ENCODE measurements at places on chromosomes 7 and 10.

GRCh38 chr7:120360918-120361317 is 87.9 kb downstream of the KCND2 start:
- DNase-seq = no peak

- no peak for DNase-seq
Measured at GRCh38 chr10:6217611-6218010, 14.9 kb downstream of the PFKFB3 start.

DNA sequence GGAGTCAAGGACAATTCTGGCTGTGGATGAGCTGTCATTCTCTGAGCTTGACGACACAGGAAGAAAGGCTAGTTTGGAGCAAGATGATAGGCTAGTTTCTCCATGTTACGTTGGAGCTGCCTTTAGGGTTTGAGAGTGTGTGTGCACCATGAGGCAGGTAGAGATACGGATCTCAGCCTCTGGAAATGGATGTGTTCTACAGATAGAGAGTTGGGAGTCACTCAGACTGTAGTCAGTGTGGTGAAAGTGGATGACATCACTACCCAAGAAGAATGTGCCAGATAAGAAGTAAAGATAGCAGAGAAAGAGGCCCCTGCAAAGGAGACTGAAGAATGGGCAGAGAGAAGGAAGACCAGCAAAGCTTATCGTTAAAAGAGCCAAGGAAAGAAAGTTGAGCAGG is 42.4 kb downstream of the PNLIPRP3 start:
- no peak for DNase-seq

DNA sequence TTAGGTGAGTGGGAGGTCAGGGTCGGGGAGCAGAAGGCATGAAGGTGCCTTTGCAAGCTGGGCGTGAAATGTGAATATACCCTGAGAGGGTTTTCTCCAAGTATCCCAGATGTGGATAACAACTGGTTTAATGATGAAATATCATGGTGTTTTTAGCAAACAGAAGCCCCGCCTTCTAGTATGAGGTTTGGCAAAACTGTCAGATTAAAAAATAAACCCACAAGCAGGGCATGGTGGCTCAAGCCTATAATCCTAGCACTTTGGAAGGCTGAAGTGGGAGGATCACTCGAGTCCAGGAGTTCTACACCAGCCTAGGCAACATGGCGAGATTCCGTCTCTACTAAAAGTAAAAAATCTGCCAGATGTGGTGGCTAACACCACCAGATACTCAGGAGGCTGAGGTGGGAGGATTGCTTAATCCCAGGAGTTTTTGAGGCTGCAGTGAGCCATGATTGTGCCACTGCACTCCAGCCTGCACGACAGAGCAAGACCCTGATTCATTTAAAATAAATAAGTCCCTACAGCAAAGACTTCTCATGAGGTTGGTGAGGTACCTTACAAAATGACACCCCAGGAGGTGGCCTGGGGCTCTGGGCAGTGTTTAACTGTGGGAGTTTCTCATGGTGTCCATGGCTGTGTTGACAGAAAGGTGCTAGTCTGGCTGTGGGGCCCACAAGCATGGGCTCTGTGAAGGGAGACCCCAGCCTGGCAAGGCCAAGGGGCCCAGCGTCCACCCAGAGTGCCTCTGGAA is 6.7 kb upstream of the PWWP2B start:
- DNase-seq = no peak

GRCh38 chr10:20931156-20931795 is 34.2 kb upstream of the NEBL start:
- DNase-seq = no peak

DNA sequence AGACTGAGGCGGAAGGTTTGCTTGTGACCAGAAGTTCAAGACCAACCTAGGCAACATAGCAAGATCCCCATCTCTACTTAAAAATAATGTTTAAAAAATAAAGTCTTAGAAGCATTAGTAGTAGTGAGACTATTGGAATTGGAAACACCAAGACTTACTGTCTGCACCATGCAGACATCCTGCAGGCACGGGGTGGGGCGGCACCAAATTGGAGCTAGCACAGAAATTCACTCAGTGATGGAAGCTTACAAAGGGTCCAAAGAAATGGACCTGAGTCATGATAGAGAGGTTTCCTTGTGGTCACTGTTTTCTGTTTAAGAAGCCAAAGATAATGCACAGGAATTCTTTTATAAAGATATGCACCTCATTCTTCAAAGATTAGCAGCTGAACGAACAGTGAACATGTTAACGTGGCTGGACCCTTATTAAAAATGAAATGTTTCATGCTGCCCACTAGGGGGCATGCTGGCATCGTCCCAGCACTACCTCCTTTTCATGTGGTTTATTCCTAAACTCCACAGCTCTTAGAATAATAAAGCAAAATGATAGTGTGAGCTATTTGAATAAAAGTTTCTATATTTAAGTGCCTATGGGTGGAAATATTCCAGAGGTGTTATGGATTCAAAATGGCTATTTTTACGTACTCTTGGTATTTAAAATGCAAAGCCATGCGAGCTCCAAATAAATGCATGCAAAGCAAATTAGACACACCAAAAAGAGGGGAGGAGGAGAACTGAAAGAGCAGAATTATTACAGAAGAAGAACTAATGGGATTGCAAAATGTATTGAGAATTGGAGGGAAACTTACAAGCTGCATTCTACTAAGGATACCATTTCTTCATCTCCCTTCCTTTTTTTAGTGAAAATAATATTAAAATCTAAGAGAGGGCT is 28.6 kb downstream of the PDSS1 start:
- DNase-seq = no peak

- DNase-seq = no peak
Measured at GRCh38 chr10:122435212-122435827, 19.1 kb upstream of the ARMS2 start.

GRCh38 chr7:142560166-142560565 is 189.1 kb upstream of the PRSS1 start:
- no peak for DNase-seq

DNA sequence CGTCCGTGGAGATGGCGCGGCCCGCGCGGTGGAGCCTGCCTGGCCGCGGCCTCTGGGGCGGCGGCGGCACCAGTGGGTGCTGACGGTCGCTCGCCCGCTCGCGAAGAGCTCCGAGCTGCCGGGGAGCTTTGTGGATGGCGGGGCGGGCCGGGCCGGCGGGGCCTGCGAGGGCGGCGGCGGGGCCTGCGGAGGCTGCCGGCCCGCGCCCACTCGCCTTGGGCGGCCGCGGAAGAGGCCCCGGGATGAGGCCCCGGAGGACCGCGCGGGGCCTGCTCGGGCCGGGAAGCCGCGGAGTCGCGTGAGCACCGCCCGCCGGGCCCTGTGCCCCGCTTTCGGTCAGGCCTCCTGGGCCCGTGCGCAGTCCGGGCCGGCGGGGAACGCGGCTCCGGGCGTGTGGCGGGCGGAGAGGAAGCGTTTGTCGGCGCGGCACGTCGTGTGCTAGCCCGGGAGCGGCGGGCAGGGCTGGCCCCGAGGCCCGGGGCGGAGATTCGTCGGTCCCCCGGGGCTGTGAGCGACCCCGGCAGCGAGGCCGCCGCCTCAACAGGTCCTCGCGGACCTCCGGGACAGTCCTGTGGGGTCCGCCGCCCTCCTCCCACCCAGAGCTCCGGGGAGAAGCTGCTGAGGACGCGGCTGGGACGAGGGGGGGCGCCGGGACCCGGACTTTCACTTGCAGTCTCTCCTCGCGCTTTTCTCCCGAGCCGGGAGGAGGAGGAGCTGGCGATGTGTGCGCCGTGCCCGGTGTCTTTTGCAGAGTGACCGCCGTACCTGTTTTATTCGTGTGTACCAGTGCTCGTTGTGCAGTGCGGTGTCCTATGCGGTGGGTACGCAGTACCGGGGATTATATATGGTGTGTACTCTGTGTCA is 578 bp downstream of the ZMYND11 start:
- no peak for DNase-seq

DNA sequence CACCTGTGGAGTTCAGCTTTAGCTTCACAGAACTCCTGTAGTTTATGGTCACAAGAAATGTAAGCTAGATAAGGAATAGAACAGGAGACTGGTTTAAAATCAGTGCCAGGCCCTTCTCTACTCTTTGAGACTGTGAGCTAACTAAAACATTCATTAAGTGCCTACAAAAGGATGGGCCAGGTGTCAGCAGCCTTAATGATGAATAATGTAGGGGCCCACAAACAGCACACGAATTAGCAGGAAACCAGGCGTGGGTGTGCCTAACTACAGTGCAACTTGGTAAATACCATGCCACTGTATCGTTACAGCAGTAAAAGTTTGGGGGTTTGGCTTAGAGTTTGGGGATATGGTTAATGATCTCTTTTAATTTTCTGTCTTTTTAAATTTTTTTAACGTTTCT is 6.1 kb upstream of the ABLIM1 start:
- DNase-seq = no peak

DNA sequence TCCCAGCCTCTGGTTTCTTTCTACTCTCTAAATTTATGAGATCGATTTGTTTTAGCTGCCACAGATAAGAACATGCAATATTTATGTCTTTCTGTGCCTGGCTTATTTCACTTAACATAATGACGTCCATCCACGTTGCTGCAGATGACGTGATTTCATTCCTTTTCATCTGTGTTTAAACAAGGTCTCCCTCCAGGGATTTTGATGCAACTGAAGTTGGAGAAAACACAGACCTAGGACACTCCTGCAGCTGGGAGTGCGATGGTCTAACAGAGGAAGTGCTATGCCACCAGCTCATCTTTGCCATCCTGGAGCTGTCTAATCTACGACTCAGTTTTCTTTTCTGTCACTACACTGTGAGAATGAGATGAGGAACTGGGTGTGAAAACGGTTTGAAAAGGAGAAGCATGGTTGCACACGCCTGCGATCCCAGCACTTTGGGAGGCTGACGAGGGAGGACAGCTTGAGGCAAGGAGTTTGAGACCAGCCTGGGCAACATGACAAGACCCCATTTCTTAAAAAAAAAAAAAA is 1.5 kb upstream of the KCTD7 start:
- peak; percentile 8 for DNase-seq

DNA sequence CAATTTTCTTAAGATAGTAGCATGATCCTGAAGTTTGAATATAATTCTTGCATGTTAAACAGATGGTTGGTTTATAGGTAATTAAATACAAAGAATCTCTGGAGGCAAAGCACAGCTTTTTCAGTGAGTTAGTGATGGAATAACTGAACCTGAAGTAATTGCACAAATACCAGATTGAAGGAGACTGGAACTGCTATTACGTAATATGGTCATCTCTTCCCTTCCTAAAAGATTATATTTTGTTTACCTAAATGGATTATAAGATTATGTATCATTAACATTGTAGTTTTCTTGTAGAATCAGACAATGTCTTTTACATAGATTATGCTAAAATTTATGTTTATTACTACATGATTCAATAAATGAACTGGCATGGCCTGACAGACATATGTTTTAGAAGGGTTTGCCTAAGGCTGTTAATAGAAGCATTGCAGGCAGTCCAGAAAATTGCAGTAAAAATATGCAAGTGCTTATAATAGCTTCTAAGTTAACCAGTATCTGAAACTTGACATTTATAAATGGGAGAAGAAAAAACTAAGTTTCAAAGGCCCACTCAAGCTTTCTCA is 35.8 kb upstream of the GPR37 start:
- DNase-seq = no peak

DNA sequence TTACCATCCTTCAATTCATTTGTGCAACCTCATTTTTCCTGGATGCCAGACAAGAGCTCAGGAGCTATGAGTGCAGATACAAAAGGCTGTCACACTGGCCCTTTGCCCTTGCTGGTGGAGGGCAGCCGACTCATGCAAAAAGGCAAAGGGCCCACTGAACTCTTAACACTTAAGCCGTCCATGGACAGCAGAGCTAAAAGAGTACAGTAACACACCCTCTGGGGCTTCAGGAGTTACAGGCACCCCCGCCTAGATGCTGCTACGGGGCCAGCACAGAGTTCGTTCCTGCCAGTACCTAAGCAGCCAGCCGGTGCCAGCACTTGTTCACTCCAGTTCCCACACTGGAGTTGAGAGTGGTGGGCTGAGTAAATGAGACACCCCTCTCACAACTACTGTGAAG is 69.9 kb upstream of the MRLN start:
- no peak for DNase-seq

GRCh38 chr10:18079665-18080295 is 60.4 kb upstream of the CACNB2 start:
- no peak for DNase-seq

DNA sequence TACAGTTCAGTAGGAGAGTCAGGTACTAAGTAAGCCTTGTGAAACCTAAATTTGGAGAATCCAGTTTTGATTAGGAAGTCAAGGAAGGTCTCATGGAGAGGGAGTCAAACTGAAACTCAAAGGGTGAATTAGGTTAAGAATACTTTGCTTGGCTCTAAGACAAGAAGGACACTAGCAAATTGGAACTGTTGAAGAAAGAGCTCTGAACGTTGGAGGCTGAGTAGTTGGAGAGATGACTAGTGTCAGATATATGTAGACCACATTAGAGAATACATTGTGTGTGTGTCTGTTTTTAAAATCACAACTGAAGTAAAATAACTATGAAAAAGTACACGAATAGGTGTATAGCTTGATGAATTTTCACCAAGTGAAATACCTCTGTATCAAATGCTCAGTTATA is 6.3 kb downstream of the VPS26A start:
- DNase-seq = no peak

- no peak for DNase-seq
Measured at GRCh38 chr10:59580026-59580863, 129.4 kb downstream of the SLC16A9 start.

- no peak for DNase-seq
Measured at GRCh38 chr7:88111954-88112471, 107.8 kb downstream of the SRI start.

DNA sequence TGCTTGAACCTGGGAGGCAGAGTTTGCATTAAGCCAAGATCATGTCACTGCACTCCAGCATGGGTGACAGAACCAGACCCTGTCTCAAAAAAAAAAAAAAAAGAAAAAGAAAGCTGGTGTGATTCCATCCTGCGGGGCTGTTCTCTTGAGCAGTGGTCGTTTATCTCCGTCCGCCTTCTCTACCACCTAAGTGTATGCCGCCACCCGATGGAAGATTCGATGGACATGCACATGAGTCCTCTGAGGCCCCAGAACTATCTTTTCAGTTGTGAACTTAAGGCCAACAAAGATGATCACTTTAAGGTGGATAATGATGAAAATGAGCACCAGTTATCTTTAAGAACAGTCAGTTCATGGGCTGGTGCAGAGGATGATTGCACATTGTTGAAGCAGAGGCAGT is 65.7 kb downstream of the ABRAXAS2 start:
- DNase-seq = no peak

GRCh38 chr7:7791523-7791922 is 73.1 kb upstream of the RPA3 start:
- no peak for DNase-seq

GRCh38 chr7:101094791-101095375 is 9.6 kb downstream of the TRIM56 start:
- no peak for DNase-seq

- no peak for DNase-seq
Measured at GRCh38 chr10:92720831-92721165, 31.0 kb downstream of the HHEX start.

DNA sequence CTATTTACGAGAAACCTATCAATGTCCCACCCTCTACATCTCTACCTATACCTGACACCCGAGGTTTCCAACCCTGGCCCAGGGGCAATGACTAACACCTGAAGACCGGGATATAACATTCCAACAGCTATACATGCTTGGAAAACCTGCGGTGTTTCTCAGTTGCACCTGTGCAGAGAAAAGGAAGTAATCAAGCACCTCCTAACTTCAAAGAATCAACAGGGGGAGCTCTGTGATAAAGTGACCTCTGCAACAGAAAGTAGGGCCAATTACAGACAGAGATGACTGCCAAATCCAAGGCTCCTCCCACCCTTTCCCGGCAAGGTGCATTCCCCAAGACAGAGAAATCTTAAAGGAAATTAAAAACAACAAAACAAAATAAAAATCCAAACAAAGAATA is 41.3 kb downstream of the CCDC6 start:
- no peak for DNase-seq

All from SIG-M5 (cell line).